WTC11 (cell line): ENCODE measurements at places on chromosomes 2 and 18. TPM values are rescaled to one million over a fixed set of nuclear protein-coding genes. Genes with fewer than 3 reads are reported as not detected.

Gene TRIP12
- 146 to 152 TPM (median 149 TPM) in 3 replicates for total RNA-seq

Gene EXOC6B
- 33.7 to 38.1 TPM (median 37.7 TPM) in 3 replicates for total RNA-seq

Gene ZNF512
- 31.1 to 34.2 TPM (median 33.2 TPM) in 3 replicates for total RNA-seq

Gene ANKRD29
- total RNA-seq: 3.3 to 4.9 TPM (median 3.7 TPM) in 3 replicates

Gene USP14
- 70.4 to 72.4 TPM (median 71.3 TPM) in 3 replicates for total RNA-seq

Gene FAM110C
- 6.1 to 7.7 TPM (median 7.3 TPM) in 3 replicates for total RNA-seq

Gene SLC9A4
- total RNA-seq: 0.09 to 0.11 TPM in 2 of 3 replicates, not detected in the other

Gene AQP4
- total RNA-seq: 2.8 to 4.5 TPM (median 3.7 TPM) in 3 replicates

Gene ZC3H15
- total RNA-seq: 60.0 to 60.9 TPM (median 60.5 TPM) in 3 replicates

Gene IL1B
- not detected in 3 replicates for total RNA-seq

Gene FBXO15
- 0.96 to 1.9 TPM (median 1.6 TPM) in 3 replicates for total RNA-seq

Gene ST6GAL2
- 7.5 to 11.0 TPM (median 8.6 TPM) in 3 replicates for total RNA-seq

Gene TMEM178A
- total RNA-seq: 13.6 to 14.5 TPM (median 14.1 TPM) in 3 replicates

Gene ASXL3
- total RNA-seq: 0.35 to 0.76 TPM (median 0.66 TPM) in 3 replicates

Gene PLCL1
- 0.05 to 0.11 TPM (median 0.07 TPM) in 3 replicates for total RNA-seq

Gene HPCAL1
- total RNA-seq: 10.5 to 12.4 TPM (median 11.8 TPM) in 3 replicates

Gene NCKAP5
- total RNA-seq: 0.50 to 0.82 TPM (median 0.55 TPM) in 3 replicates

Gene RUFY4
- 0.31 to 0.64 TPM (median 0.57 TPM) in 3 replicates for total RNA-seq

Gene IHH
- 0.11 TPM in 1 of 3 replicates, not detected in the others for total RNA-seq

Gene ALPG
- 0.94 to 1.3 TPM (median 1.2 TPM) in 3 replicates for total RNA-seq

Gene TMEM37
- 7.6 to 9.6 TPM (median 8.5 TPM) in 3 replicates for total RNA-seq
